CD8-positive, alpha-beta memory T cell (primary cell): ENCODE measurements at places on chromosomes 12 and 14. TPM values are rescaled to one million over a fixed set of nuclear protein-coding genes. Genes with fewer than 3 reads are reported as not detected.

The NDUFA12 gene
- 149 TPM for total RNA-seq

DNA sequence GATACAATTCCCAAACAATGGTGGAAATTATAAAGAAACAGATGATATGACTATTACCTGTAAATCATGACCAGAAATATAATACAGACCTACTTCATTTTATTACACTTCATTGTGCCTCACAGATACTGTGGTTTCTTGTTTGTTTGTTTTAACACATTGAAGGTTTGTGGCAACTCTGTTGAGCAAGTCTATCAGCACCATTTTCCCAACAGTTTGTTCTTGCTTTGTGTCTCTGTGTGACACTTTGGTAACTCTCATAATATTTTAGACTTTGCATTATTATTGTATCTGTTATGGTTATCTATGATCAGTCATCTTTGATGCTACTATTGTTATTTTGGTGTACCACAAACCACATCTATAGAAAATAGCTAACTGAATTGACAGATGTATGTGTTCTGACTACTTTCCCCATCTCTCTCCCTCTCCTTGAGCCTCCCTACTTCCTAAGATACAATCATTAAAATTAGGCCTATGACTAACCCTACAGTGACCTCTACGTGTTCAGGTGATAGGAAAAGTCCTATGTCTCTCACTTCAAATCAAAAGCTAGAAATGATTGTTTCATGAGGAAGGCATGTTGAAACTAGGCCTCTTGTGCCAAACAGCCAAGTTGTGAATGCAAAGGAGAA, 49.1 kb downstream of the FBXO33 start:
- no peak for DNase-seq

The ARHGAP9 gene
- total RNA-seq: 121 TPM

- no peak for DNase-seq
Measured at GRCh38 chr12:179131-179884, 34.6 kb downstream of the SLC6A12 start.

DNA sequence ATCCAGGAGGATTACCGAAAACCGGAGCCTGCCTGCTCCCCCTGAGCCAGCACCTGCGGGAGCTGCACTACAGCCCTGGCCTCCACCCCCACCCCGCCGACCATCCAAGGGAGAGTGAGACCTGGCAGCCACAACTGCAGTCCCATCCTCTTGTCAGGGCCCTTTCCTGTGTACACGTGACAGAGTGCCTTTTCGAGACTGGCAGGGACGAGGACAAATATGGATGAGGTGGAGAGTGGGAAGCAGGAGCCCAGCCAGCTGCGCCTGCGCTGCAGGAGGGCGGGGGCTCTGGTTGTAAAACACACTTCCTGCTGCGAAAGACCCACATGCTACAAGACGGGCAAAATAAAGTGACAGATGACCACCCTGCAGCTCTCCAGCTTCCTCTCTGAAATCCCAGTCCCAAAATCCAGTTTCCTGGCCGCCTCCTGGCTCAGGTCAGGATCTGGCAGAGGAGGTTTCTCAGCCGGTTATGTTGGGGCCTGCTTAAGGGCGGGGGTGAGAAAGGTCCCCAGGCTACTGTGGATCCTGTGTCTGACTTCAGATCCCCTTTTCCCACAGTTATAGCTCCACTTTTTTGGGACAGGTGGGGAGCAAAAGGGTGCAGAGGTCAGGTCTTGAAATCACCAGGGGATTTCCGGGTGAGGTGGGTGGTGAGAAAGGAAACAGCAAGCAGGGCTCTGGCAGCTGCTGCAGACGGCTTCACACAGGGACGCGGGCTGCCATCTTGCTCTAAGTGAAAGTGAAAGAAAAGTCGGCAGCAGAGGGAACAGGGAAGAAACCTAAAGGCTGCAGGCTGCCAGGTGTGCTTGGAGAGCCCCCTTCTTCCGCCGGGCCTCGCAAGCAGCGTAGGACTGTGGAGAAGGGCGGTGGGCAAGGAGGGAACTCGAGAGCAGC, at the start of gene TAPBPL:
TSS of gene TAPBPL (plus strand) at position 695 of the 897 bp plus-strand sequence. CDS start 207 bp downstream, outside the sequence.
- peak; percentile 77 for DNase-seq

GRCh38 chr12:76471579-76471978, 88.0 kb downstream of the OSBPL8 start:
- DNase-seq: no peak

GRCh38 chr12:49641748-49642369, 18.5 kb downstream of the PRPF40B start:
- no peak for DNase-seq

GRCh38 chr12:114253976-114254778, 151.8 kb downstream of the TBX5 start:
- no peak for DNase-seq

- no peak for DNase-seq
Measured at GRCh38 chr14:55146425-55146824, 17.4 kb downstream of the LGALS3 start.

GRCh38 chr12:19312637-19313036, 126.7 kb upstream of the AEBP2 start:
- no peak for DNase-seq

DNA sequence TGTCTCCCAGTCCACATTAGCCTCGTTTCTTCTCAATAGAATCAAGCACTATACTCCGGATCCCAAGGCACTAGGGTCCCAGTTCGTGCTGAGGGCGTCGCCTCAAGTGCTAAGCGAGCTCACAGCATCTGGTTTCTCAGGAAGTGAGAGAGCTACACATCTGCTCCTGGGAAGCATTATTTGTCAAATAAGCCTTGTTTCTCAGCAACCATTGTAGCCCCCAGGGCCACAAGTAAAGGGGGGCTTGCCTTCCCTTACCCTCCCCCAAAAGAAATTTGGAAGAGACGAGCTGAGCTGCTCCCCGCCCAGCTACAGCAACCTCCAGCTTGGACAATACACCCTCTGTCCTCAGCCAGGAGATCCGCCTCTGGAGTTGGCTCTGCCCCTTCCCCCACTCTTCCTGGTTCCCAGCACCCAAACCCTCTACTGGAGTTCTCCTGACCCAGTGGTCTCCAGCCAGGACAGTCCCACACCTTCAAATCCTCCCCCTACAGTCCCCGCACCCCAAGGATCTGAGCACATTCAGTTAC, 5.7 kb upstream of the TNS2 start:
- DNase-seq: no peak

The NEDD8 gene
- total RNA-seq: 240 TPM

GRCh38 chr14:84770030-84770429, 759.9 kb upstream of the FLRT2 start:
- DNase-seq: no peak

DNA sequence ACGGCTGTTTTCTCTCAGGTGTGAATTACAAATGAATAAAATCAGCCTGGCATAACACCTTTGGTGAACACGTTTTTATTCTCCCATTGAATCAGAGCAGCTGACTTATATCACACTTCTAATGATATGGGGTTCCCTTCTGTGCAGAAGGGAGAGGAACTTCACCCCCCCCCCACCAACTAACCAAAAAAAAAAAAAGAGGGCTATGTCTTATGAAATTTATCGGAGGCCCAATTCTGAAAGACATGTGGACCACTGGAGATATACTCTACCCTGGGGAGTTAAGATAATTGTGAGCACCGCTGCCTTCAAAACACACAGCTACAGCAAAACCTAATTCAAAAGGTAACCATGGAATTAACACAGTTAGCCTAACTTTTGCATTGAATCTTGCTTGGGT, 4.6 kb downstream of the BCL11B start:
- DNase-seq: no peak

The KRT85 gene
- not detected for total RNA-seq

The RAB3IP gene
- total RNA-seq: 33.8 TPM

DNA sequence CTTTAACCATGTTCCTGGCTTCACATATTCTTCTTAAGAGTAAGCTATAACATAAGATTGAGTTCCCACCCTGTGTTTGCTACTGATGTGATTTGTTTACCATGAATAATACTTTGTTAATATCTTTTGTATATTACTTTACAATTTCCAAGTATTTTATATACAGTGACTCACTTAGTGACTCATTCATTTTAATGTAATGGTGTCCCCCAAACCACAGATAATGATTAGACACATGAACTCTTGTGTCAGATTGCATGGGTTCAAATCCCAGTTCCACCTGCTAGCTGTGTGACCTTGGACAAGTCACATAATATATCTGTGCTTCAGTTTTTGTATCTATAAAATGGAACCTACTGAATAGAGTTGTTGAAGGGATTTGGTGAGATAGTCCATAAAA, 76.1 kb downstream of the MYF5 start:
- DNase-seq: no peak

DNA sequence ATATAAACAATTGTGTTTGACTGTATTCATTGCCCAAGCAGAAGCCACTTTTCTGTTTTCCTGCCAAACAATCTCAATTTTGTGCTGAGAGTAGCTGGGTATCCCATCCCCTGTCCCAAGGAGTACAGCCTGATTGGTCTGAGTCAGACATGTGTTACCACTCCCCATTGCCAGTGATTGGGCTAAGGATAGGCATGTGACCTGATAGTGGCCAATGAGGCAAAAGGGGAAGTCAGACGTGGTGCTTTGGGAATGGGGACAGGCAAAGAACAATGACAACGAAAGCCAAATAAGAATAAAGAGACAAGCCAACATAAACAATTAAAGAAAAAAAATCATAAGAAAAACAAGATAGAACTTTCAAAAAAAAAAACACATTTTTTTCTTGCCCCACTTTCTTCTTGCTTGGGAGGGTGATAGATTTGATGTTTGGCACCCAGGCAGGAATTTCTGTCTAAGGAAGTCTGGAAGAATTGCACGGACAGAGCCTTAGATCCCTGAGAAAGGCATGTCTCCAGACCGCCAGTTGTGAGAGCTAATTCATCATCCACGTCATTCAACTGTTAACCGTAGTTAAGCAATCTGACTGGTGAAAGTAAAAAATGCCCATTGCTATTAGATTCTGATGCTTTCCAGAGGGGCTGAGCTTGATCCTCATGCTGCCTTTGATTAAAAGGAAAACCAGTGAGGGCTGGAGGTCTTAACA, 626.6 kb upstream of the TMEM132C start:
- DNase-seq: no peak

GRCh38 chr14:92542766-92543554, 29.4 kb downstream of the RIN3 start:
- no peak for DNase-seq

- DNase-seq: no peak
Measured at GRCh38 chr12:95611676-95612309, 60.5 kb upstream of the USP44 start.

The GUCY2C gene
- not detected for total RNA-seq

DNA sequence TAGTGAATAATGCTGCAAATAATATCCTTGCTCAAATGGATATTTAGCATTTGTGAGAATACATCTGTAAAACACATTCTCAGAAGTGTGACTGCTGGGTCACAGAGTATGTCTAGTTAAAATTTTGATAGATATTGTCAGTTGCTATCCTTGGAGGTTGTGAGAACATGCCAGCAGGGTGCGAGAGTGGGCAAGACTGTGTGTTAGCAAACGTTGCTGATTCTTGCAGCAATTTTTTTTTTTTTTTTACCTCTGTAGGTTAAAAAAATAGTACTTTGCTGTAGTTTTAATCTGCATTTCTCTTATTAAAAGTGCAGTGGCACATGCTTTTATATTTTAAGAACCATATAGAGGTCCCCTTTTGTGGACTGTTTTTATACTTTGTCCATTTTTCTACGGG, 4.5 kb upstream of the NYNRIN start:
- DNase-seq: no peak

The KITLG gene
- total RNA-seq: 0.49 TPM

- no peak for DNase-seq
Measured at GRCh38 chr12:1934831-1935230, 16.4 kb upstream of the CACNA2D4 start.

DNA sequence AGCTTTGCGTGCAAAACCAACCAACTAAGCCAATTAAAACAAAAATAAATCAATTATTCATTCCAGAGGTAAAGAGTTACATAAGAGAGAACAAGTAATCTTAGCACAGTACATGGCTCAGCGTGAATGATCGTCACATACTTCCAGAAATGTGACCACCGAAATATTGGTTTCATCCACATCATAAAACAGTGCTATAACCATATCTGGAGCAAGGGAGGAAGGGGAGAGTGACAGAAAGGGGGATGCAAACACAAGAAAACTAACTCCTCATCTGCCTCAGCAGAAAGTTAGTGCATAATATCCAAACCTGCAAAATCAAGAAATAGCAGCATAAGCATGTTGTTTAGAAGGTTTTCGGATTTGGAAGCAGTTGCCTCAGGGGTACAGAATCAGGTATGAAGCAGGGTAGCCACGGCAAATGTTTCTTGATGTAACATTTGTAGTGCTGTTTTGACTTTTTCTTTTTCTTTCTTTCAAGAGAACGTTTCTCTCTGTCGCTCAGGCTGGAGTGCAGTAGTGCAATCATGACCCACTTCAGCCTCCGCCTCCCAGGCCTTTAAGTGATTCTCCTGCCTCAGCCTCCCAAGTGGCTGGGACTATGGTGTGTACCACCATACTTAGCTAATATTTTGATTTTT, 93.9 kb upstream of the EGLN3 start:
- DNase-seq: no peak

DNA sequence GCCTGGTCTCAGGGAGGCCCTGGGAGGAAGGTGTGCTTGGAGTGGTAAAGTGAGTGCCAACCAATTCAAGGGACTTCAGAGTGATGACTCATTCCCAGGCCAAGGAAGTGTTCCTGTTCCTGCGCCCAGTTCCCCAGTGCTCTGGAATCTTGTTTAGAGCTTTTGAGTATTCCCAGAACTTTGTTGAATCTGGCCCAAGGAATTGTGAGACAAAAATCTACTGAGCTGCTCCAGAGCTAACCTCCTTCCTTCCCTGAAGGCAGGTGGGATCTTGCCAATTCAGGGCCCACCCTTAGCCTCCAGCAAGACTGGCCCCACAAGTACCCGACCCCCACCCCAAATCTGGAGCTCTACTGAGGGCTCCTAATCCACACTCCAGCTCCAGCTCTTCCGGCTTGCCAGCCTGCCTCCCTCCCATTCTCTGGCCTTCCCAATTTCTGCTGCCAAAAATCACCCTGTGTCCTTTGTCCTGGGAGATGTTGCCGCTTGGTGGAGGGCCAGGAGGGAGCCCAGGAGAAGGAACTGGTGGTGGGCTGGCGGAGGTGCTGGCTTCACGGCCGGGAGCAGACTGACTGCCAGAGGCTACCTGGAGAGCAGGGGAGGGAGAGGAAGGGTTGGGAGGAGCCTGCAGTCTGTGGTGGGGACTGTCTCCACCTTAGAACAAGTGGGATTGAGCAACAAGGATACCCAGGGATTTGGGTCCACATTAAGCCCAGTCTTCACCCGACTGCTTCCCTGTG, 2.0 kb upstream of the ATN1 start:
- no peak for DNase-seq

GRCh38 chr14:74977164-74977900, 21.9 kb upstream of the PGF start:
- DNase-seq: no peak

GRCh38 chr14:101821528-101821927, 60.0 kb downstream of the PPP2R5C start:
- peak; percentile 63 for DNase-seq

DNA sequence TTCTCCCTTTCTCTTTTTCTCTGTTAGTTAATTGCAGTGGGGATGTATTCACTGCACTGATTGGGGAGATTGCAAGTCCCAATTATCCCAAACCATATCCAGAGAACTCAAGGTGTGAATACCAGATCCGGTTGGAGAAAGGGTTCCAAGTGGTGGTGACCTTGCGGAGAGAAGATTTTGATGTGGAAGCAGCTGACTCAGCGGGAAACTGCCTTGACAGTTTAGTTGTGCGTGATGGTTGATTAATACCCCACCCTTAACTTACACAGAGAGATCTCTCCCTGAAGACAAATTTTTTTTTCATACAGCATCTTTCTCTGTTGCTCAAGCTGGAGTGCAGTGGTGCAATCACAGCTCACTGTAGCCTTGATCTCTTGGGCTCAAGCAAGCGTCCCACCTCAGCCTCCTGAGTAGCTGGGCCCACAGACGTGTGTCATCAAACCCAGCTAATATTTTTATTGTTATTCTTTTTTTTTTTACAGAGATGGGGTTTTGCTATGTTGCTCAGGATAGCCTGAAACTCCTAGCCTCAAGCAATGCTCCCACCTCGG, 4.6 kb downstream of the C1S start:
- DNase-seq: no peak
